ENCODE measurements at places on chromosomes 4 and X. TPM values are rescaled to one million over a fixed set of nuclear protein-coding genes. Genes with fewer than 3 reads are reported as not detected.
A peak's percentile ranks its signal among the peaks of the same experiment; 100 is the strongest.

- peaks cover 9% of the 10 kb centered on the region for H3K27me3 ChIP-seq
- H3K27ac ChIP-seq: no peak overlapping the region
- no peaks in the 10 kb centered on the region for H3K36me3 ChIP-seq
- no peaks in the 10 kb centered on the region for H3K4me1 ChIP-seq
- DNase-seq: peak; percentile 36
Observed at GRCh38 chrX:8960957-8961468, 72.9 kb downstream of the FAM9B start.

- no peak for DNase-seq
- H3K4me3 ChIP-seq: no peak overlapping the region
Observed at GRCh38 chr4:127968586-127968985, 3.4 kb downstream of the ABHD18 start.

- H3K4me3 ChIP-seq: no peak overlapping the region
- no peak overlapping the region for H3K27ac ChIP-seq
- peak; percentile 27 for DNase-seq
- no peaks in the 10 kb centered on the region for H3K4me1 ChIP-seq
- H3K27me3 ChIP-seq: no peaks in the 10 kb centered on the region
- no peaks in the 10 kb centered on the region for H3K36me3 ChIP-seq
Observed at GRCh38 chr4:172061204-172061603, 248.0 kb downstream of the GALNTL6 start.

DNA sequence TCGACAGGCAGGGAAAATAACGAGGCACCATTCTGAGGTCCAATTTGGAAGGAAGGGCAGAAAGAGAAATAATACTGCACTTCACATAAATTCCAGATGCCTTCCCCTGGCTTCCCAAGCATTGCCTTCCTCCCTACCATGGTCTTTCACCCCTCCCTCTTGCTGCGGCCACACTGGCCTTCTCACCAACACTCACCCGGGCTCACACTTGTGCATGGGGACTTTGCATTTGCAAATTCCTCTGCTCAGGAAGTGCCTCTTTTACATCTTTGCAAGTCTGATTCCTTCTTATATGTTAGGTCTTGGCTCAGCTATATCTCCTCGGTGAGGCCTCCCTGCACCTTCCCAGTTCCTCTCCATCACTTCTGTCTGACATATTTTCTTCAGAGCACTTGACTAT is 199.4 kb downstream of the CHIC2 start:
- no peak for DNase-seq
- peaks cover 17% of the 10 kb centered on the region for H3K4me1 ChIP-seq
- H3K27ac ChIP-seq: no peak overlapping the region
- no peaks in the 10 kb centered on the region for H3K36me3 ChIP-seq

GRCh38 chrX:40683245-40683644 is 35.9 kb upstream of the CXorf38 start:
- H3K27me3 ChIP-seq: peaks cover 15% of the 10 kb centered on the region
- H3K27ac ChIP-seq: no peak overlapping the region
- DNase-seq: no peak
- H3K4me1 ChIP-seq: no peaks in the 10 kb centered on the region

GRCh38 chr4:38119668-38120385 is 159.6 kb downstream of the PTTG2 start:
- peak; percentile 80 for DNase-seq
- H3K27ac ChIP-seq: peak overlapping the region; percentile 64
- H3K4me1 ChIP-seq: peaks cover 10% of the 10 kb centered on the region
- H3K4me3 ChIP-seq: no peak overlapping the region

Gene P2RY8
- total RNA-seq: 0.58 TPM

Gene HAND2
- 1.7 TPM for total RNA-seq

GRCh38 chr4:153782581-153782980 is 6.3 kb downstream of the SFRP2 start:
- DNase-seq: no peak
- no peaks in the 10 kb centered on the region for H3K4me1 ChIP-seq
- H3K27ac ChIP-seq: no peak overlapping the region
- no peaks in the 10 kb centered on the region for H3K36me3 ChIP-seq
- peaks cover 15% of the 10 kb centered on the region for H3K27me3 ChIP-seq

- peaks cover 3% of the 10 kb centered on the region for H3K4me1 ChIP-seq
- no peaks in the 10 kb centered on the region for H3K27me3 ChIP-seq
- no peaks in the 10 kb centered on the region for H3K36me3 ChIP-seq
- no peak for DNase-seq
- H3K4me3 ChIP-seq: no peak overlapping the region
Observed at GRCh38 chr4:104421566-104421965, 73.1 kb downstream of the CXXC4 start.

Gene OTUD6A
- total RNA-seq: not detected

Data from muscle of leg (tissue), 16 donors.